HuH-7 (cell line): ENCODE measurements at places on chromosomes 11 and 22.

- no peak for DNase-seq
These were observed 21.1 kb upstream of the RAB1B start for GRCh38 chr11:66247295-66247694.

DNA sequence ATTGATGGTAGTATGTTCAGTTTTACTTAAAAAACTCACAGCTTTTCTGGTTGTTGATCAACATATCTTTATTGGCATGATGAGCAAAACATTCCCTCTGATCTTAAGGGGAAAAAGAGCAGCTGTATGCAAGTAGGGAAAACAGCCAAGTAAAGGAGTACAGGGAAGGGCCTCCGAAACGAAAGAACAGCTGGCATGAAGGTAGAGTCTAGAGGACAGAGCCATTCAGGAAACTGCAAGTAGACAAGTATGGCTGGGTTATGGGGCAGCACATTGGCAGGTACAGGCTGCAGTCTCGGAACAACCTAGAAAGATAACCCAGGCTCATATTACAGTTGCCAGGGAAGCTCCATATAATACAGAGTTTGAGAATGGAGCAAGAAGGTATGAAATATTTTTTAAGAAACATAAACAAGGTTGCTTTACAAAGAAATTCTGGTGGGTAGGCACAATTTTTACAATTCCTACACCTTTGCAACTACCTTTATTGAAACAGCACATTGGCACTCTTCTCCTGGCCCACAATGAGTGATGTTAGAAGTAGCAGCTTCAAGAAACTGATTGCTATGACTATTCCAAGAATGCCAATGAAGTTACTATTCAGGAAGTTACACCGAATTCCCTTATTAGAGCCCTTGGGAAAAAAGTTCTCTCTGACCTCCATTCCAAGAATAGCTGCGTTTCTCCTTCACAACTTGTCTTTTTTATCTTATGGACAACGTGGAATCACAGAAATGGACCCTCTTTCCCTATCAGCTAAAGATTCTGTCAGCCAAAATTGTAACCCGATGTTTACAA, 45.2 kb downstream of the LGR4 start:
- no peak for DNase-seq

DNA sequence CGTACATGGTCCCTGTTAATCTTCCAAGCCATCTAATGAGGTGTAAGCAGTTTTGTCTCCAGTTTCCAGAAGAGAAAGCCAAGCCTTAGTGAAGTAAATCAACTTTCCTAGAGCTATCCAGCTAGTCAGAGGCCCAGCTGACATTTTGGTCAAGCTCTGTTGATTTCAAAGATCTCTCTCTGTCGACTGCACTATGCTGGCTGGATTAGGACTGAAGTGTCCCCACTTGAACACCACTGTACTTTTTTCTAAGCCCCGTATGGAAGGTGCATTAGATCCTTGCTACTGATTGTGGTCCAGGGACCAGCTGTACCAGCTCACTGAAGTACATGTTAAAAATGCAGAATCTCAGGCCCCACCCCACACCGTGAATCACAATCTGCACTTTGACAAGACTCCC, 176.5 kb upstream of the NAV2 start:
- DNase-seq = no peak

DNA sequence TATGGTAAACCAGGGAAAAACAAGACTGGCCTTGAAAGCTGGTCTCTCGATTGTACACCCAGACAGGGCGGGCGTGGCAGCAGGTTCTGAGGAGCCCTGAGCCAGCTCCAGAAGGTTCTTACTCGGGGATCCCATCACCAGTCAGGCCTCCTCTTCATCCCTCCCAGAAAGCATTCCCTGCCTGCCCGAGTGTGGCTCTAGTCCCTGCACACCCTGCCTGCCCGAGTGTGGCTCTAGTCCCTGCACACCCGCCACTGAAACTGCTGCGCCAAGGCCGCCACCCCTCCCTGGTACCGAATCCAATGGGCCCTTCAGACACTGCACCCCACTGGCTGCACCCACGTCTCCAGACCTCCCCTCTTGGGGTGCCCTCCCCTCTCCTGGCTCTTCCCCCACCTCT, 30.1 kb downstream of the KIAA0930 start:
- no peak for DNase-seq

GRCh38 chr11:65621460-65621859, 5.9 kb downstream of the PCNX3 start:
- DNase-seq = no peak
